ENCODE measurements at places on chromosomes 1 and 21. TPM values are rescaled to one million over a fixed set of nuclear protein-coding genes. Genes with fewer than 3 reads are reported as not detected.

FBLIM1 gene
- 72.4 TPM for total RNA-seq

DNA sequence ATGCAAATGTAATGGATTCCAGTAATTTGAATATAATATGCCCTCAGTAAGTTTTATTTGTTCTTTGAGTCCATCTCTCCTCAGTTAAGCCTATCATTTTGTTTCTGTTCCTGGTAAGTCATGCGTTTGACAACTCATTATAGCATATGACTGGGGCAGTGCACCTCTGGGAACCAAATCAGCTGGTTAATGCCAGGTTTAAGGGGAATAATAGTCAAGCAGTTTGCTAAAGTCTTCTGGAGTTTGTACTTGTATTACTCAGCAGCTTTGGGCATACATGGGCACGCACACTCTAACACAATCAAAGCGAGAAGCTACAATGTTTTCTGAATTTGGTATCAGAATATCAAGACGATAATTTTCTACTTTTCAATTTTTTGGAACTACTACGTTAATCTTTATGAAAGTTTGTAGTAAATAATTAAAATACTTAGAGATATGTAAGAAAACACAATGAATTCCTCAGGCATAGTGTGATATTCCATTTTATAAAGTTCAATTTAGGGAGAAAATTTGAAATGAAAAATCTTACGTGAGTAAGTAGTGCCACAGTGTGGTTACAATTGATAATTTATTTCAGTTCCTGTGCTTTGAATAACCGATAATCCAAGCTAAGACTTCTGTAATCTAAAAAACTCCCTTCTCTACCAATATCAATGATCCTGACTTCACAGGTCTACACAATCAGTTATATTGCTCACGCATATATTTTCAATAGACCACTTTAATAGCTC, 43.8 kb upstream of the KCTD3 start:
- DNase-seq = peak; percentile 8

OLFML3 gene
- total RNA-seq = 0.13 TPM

- no peak for DNase-seq
Measured at GRCh38 chr1:245197121-245197520, 42.3 kb downstream of the KIF26B start.

DNA sequence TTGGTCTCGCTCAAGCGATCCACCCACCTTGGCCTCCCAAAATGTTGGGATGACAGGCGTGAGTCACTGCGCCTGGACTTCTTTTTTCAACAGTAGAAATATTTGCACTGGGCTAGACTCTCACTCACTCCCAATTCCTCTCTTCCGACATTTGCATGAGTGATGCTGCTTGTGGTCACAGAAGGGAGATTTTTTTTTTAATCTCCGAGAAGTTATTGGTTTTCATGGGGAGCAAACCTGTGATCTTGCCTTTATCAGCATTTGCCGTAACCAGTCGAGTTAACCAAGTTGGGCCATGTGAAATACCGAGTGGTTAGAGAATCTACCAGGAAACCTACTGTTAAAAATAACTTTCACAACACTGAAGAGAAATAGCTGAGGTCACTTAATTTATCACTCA, 21.1 kb downstream of the ERG start:
- no peak for DNase-seq

DNA sequence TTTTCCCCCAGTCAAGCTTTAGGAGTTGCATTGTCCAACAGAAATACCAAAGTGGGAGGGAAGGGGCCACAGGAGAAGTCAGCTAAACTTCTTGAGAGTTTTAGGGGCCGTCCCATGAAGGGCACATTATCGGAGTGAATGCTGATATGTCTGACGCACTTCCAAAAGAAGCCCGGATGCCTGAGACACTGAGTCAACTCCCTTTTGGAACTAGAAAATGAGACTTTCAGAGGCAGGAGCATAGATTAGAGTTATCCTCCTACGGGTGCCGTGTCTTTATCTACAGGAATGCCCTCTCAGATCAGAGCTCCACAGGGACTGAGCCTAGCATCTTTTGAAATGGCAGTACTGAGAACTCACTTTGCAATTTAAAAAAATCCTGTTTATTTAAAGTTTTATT, 13.1 kb downstream of the ACTN2 start:
- DNase-seq = no peak

ZNF695 gene
- 0.53 TPM for total RNA-seq

GRCh38 chr1:110449661-110450651, 993 bp upstream of the PROK1 start:
- no peak for DNase-seq

- DNase-seq = no peak
Measured at GRCh38 chr1:37922767-37923550, 23.9 kb downstream of the INPP5B start.

DNA sequence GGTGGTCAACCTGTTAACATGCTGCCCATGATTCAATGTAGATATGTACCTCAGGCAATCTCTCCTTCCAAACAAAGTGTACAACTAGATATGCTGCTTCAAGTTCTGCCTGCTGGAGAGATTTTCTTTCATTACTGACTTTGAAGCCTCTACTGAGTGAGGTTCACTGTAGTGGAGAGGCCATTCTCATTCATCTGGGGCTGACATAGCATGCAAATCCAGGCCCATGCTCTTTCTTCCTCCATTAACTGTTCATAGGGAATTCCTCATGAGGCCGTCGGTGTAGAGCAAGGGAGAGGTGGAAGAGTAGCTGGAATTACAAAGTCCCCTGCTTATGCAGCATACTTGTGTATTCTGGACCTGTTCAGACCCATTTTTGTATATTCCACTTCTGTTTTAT, 38.6 kb downstream of the VANGL2 start:
- no peak for DNase-seq

KLHDC9 gene
- total RNA-seq = 1.3 TPM

XCL1 gene
- not detected for total RNA-seq

- DNase-seq = no peak
Measured at GRCh38 chr1:62722796-62723195, 34.6 kb upstream of the DOCK7 start.

DNA sequence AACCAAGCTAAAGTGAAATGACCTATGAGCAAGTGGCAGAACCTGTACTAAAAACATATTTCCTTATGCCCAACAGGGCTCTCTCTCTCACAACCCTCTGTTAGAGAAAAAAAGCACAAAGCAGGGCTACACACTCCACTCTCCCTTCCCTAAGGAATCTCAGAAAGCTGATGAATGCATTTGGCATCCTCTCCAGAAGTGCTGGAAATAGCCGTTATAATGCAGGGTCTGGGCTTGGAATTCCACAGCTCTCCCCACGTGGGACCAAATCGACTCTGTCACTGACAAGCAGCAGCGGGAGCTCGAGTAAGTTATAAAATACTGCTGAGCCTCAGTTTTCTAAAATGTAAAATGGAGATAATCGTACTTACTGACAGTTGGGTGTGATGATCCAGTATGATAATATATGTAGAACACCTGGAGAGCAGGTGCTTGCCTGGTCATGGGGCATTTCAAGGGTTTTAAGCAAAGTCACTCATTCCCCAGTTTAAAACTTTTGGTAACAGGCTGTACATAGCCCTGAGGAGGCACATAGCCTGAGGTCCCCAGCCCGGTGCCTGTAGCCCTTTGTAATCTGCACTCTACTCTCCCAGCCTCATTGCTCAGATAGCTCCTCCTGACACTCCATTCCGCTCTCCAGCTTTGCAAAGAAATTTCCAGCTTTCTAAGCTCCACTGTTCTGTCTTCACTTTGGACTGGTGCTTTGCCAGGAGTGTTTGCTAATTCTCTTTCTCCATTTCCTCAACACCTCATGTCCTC, 175.6 kb upstream of the DAB1 start:
- no peak for DNase-seq

DNA sequence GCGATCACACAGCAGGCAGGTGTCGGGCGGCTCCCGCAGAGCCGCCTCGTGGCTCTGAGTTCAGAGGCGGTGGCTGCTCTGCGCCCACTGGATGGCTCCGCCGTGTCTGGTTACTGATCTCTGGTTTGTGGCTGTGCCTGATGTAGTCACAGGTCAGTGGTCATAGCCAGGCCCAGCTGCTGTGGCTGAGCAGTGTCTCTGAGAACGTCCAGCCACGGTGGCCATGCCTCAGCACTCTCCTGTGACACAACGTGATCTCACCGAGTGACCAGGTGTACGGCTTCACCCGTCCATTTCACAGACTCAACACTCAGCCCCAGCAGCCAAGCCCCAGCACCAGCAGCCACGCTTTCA, 61.2 kb downstream of the KCNN3 start:
- DNase-seq = no peak

- DNase-seq = peak; percentile 54
Measured at GRCh38 chr1:168057921-168058320, 78.8 kb downstream of the GPR161 start.

DNA sequence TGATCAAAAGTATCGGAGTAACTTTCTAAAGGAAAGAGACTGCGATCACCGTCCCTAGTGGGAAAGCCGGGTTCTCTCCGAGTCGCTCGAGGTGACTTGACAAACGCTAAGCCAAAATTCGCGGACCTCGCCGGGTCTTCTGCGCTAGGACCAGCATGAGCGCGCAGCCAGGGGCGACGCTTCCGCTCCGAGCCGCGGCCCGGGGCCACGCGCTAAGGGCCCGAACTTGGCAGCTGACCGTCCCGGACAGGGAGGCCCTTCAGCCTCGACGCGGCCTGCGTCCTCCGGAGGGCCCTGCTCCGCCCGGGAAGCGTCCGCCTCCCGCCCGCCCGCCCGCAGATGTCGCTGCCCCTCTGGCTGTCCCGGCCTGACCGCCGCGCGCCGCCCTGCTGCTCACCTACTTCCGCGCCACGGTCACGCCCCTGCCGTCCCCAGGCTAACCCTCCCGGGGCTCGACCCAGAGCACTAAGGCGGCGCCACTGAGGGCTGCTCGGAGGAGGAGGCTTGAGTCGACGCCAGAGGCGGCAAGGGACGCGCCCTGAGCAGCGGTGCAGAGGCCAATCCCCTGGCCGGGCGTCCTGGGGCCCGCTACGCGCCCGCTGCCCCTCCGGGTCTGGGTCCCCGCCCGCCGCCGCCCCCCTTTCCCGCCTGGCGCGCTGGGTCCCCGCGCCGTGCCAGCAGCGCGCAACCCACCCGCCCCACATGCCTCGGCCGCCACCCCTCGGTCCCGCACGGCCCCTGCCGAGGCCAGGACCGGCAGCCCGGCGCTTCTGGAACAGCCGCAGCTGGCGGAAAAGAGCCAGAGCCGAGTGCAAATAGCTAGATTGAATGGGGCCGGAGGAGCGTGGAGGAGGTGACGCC, 896 bp upstream of the DUSP10 start:
- peak; percentile 59 for DNase-seq

GRCh38 chr1:161071886-161072371, 2.2 kb upstream of the ARHGAP30 start:
- peak; percentile 38 for DNase-seq

DNAJC28 gene
- total RNA-seq = 1.3 TPM

OR2T2 gene
- not detected for total RNA-seq

PDXK gene
- 591 TPM for total RNA-seq

SAMD11 gene
- 0.53 TPM for total RNA-seq

DNA sequence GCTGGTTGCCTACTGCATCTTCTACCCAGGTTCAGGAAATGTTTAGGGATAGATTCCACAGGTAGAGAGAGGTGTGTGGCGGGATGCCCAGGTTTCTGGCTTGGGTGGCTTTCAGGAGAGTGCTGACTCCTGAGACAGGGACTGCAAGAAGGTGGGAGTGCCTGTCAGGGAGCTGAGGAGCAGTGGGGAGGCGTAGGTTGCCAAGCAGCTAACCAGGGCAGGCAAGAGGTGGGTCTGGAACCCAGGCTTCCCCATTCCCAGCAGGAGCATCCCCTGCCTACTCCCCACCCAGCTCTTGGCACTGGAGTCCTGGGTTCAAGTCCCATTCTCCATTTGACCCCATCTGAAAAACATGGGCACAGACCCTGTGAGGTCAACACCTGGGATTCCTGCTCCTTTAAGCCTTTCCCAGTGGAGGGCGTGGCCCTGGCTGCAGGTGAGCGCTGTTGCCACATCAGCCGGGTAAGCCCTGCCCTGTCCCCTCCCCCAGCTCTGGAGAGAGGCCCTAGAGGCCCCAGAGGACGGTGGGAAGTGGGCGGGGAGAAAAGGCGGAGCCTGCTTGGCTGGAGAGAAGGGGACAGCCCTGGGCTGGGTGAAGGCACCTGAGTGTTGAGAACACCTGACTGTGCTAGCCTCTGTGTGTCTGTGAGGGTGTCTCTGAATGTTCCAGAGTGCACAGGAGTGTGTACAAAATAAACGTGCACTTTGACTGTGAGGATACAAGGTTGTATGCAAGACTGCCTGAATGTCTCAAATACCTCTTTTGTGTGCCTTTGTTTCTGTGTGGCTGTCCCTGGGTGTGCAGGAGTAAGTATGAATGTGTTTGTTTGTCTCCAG, 14.0 kb upstream of the SYNC start:
- peak; percentile 95 for DNase-seq

DNA sequence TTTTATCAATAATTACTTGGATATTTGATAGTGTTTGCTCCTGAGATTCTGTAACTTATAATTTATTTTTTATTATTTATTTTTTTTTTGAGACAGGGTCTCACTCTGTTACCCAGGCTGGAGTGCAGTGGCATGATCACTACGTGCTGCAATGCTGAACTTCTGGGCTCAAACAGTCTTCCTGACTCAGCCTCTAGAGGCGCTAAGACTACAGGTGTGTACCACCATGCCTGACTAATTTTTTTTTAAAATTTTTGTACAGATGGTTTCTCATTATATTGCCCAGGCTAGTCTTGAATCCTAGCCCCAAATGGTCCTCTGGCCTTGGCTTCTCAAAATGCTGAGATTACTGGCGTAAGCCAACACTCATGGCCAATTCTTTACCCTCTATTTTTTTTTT, 845.5 kb upstream of the ADGRL4 start:
- peak; percentile 9 for DNase-seq

FCRL2 gene
- not detected for total RNA-seq

GRCh38 chr1:245420926-245421325, 266.1 kb downstream of the KIF26B start:
- DNase-seq = no peak

All from bronchial epithelial cell (primary cell).